ENCODE measurements at places on chromosomes 11 and 22. TPM values are rescaled to one million over a fixed set of nuclear protein-coding genes. Genes with fewer than 3 reads are reported as not detected.

SPI1 gene
- 14.6 TPM for total RNA-seq

NOX4 gene
- total RNA-seq: 1.5 TPM

CCDC116 gene
- 0.16 TPM for total RNA-seq

RASD2 gene
- total RNA-seq: 9.5 TPM

ATXN10 gene
- 138 TPM for total RNA-seq

INSC gene
- 0.51 TPM for total RNA-seq

COMMD9 gene
- 56.0 TPM for total RNA-seq

CERK gene
- total RNA-seq: 71.6 TPM

ANO5 gene
- 59.1 TPM for total RNA-seq

APIP gene
- 24.6 TPM for total RNA-seq

OR51B5 gene
- total RNA-seq: not detected

OR8G1 gene
- total RNA-seq: not detected

MEI1 gene
- 0.41 TPM for total RNA-seq

All from Right ventricle myocardium inferior (tissue), 1 donor.